ENCODE measurements at places on chromosomes 13 and 19. TPM values are rescaled to one million over a fixed set of nuclear protein-coding genes. Genes with fewer than 3 reads are reported as not detected.

PDX1 gene
- not detected for total RNA-seq

LPAR6 gene
- total RNA-seq = 32.0 TPM

BRME1 gene
- 4.2 TPM for total RNA-seq

GPR12 gene
- 0.06 TPM for total RNA-seq

CYSLTR2 gene
- 1.1 TPM for total RNA-seq

MTMR6 gene
- total RNA-seq = 16.6 TPM

NEK5 gene
- 1.8 TPM for total RNA-seq

KANK3 gene
- total RNA-seq = 29.7 TPM

CD22 gene
- total RNA-seq = 6.7 TPM

IL4I1 gene
- total RNA-seq = 2.2 TPM

PLEKHF1 gene
- 8.2 TPM for total RNA-seq

OR10H4 gene
- total RNA-seq = not detected

NAPSA gene
- 6.8 TPM for total RNA-seq

VSTM2B gene
- 0.18 TPM for total RNA-seq

TEX26 gene
- not detected for total RNA-seq

LGALS7B gene
- total RNA-seq = 1.2 TPM

PLVAP gene
- 157 TPM for total RNA-seq

ING1 gene
- 24.2 TPM for total RNA-seq

Data from metanephros (tissue), 2 donors.